Astrocyte (in vitro differentiated cells and primary cell): ENCODE measurements at places on chromosomes 13 and 19.
A peak's percentile ranks its signal among the peaks of the same experiment; 100 is the strongest.

GRCh38 chr13:90142251-90142650 is 1205.2 kb upstream of the MIR17HG start:
- DNase-seq, result no peak

- DNase-seq, result no peak
Observed at GRCh38 chr19:5113633-5114586, 145.0 kb downstream of the KDM4B start.

- DNase-seq, result peak; percentile 76
Observed at GRCh38 chr13:39942552-39943273, 287.3 kb downstream of the COG6 start.

DNA sequence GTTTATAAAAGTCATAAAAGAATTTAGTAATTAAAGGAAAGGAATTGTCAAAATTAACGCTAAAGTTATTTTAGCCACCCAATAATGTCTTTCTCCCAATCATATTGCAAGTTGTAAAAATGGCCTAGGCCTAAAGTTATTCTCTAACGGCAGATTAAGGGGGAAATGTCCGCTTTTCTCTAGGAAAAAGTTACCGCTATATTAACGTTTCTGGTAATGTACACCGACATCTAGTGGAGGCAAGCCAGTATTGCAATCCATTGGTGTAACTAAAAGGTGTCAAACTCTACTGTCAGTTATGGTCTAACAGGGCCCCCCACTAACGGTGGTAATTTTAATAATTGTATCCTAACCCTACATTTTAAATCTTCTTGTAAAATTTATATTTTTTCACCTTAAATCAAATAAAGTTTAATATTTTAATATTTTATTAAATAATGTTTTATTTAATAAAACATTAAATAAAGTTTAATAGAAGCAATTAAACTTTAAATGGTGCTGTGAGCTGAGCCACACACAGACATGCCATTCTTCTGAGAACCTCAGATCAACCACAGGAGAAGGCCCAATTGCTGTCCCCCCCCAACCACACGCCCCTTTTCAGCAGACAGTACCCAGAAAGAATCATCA is 35.9 kb upstream of the ZSCAN5A start:
- DNase-seq, result peak; percentile 11

DNA sequence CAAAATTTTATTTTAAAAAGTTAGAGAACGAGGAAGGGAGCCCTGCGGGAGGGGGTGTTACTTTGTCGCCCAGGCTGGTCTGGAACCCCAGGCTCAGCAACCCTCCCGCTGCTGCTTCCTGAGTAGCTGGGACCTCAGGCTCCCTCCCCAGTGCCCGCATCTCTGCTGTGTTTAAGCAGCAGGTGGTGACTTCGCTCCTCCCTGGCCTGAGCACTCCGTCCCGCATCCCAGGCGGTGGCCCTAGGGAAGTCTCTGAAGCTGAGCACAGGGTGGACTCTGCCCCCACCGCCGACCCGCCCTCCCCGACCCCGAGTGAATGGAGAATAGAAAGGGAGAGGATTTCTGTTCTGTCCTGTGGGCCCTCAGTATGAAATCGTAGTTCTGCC is 30.5 kb downstream of the ZNF701 start:
- no peak for DNase-seq

DNA sequence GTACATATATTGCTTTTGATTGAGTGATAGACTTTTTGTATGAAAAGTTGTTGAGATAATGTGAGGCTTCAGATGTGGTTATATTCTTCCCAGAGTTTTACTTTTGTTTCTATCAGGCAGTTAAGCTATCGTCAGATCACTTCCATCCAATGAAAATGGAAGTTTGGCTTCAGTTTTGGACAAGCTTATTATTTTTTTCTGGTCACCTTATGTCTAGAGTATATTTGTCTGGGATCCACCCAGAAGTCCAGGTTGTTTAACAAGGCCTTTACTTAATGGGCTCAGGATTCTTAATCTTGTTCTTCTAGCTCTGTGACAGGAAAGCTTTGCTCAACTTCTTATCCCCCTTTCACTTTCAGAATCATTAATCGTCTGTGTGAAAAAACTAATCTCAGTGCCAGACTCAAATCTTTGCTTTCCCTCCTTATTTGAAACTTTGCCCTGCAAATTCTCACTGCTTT is 150.9 kb downstream of the PDS5B start:
- DNase-seq, result peak; percentile 11

DNA sequence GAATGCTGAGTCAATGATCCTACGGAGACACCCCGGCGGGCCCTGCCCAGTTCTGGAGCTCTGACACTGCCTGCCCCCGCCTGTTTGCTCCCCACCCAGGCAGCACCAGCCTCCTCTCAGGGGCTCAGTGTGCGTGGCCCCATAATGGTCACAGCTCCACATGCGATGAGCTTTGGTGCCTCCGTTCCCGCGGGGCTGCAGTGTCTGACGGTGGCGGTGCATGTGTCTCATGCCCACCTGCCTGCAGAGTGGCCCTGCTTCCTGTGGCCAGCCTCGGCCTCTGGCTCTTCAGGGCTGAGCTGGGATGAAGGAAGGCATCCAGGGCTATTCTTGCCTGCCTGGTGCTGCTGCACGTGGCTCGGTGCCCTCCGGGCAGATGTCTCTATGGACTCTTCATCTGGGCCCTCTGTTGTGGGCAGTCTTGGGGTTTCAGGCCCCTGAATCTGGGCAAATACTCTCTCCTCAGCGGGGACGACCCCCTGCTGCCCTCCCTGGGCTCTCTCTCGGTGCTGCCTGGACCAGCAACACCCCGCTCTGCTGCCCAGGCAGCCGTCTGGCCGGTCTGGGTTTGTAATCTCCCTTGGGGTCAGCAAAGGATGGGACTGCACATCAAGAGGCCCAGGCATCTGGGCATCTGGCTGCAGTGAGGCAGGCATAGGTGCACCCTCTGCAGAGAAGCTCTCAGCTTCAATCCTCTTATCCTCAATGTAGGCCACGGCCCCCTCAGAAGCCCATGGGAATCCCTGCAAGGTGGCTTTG is 19.3 kb upstream of the TMEM255B start:
- DNase-seq, result no peak

- peak; percentile 89 for DNase-seq
Observed at GRCh38 chr13:28475916-28476725, 18.8 kb downstream of the FLT1 start.

DNA sequence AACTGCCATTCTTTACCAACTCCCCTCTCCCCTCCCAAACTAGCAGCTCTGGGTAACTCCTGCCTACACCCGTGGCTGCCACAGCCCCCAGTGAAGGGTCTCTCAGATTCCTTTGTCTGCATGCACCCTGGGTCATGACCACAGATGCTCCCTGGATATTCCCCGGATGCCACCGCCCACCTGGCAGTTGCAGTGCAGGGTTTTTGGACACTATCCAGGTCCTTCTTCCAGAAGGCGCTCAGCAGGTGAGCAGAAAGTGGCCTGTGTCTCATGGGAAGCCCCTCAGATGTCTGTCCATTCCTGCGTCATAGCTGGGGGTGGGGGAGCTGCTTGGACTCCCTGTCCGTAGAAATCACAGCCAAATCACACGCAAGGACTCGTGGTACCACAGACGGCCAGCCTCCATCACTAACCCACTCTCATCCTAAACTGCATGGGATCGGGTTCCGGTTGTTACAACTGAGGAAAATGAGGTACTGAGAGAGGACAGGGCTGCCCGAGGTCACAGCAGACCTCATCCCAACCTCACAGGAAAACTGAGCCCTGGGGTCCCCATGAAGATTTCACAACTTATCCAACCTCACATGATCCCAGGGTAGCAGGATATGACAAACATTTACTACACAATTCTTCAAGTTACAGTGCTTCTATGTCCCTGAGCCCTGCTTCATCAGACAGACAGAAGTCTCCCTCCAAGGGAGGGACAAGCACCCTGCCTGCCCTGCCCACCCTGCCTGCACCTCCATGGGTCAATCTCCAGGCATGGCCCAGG is 38.6 kb downstream of the ELL start:
- DNase-seq, result no peak

DNA sequence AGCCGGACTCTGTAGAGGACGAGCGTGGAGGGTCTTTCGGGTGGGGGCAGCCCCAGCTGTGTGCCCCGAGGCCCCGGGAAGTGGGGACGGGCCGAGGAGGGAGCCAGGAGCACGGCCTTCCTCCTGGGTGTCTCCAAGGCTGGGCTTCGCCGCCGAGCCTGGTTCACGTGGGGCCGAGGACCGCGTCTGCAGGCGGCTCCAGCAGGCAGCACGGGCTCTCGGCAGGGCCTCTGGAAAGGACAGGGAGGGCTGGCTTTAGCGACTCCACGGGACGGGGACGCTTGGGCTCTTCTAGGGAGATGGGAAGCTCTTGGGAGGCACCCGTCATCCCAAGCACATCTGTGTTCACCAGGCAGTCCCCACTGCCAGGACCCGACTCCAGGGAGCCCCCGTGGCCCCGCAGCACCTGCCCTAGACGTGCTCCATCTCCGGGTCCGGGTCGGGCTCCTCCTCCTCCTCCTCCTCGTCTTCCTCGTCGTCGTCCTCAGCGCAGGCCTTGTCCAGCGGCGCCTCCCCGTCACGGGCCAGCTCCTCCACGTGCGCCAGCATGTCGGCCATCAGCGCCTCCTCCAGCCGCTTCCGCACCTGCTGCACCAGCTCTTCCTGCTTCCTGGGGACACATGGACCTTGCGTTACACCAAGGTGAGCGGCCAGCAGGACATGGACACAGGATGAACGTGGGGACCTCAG is 9.9 kb upstream of the MEX3D start:
- DNase-seq, result no peak

DNA sequence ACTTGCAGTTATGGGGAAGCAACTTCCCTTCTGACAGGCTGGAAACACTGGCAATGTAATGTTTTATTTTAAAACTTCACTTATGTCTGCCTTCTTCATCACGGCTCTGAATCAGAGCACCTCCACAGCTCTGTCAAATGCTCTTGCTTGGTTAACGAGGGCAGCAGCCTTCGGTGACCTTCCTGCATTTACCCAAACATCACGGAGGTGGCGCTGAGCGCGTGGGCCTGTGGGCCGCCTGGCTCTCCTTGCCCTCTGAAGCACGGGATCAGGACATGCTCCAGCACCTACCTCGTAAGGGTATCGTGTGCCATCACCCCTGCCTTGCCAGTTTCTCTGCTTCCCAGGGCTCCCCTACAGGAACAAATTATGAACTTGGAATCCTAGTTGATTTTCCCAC is 310.0 kb downstream of the TEX29 start:
- no peak for DNase-seq

- no peak for DNase-seq
Observed at GRCh38 chr19:38727868-38728660, 16.2 kb downstream of the CAPN12 start.

DNA sequence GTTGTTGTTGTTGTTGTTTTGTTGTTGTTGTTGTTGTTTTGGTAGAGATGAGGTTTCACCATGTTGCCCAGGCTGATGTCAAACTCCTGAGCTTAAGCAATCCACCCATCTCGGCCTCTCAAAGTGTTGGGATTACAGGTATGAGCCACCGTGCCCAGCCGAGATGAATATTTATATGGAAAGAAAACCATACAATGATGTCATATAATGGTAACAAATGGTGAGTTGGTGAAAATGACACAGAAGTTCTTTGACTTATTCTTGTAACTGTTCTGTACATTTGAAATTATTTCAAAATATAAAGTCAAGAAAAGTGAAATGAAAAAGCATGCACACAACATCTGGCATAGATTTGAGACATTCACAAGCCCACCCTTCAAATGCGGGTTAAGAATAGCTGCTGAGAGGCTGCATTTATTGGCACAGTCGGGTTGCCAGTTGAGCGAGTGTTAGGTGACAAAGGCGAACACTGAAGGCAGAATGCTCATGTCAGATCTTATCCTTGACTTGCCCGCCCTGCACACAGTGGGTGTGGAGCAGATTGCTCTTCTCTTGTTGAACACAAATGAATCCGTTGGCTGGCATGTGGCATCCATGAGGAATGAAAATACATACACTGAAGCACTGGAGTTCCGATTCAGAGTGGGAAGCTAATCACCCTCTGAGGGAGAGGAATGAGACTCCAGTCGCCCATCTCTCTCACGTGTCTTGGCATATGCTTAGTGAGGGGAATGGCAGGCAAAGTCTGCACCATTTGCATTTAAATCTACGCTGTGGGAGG is 15.8 kb upstream of the UBE2S start:
- DNase-seq, result no peak

DNA sequence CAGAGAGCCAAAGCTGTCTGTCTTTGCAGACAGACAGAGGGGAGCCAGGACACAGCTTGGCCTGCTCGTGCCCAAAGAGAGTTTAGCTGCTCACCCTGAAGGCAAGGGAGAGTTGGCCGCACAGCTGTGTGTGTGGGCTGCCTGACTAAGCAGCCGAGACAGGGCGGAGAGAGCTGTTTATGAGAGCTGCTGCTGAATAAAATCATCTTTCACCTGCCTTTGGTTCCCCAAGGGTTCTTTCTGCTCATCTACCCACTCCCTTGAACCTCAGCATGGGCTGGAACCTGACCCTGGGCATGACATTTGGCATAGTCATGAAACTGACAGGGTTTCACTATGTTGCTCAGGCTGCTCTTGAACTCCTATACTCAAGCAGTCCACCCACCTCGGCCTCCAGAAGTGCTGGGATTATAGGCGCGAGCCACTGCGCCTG is 98.2 kb downstream of the RBM26 start:
- peak; percentile 23 for DNase-seq

DNA sequence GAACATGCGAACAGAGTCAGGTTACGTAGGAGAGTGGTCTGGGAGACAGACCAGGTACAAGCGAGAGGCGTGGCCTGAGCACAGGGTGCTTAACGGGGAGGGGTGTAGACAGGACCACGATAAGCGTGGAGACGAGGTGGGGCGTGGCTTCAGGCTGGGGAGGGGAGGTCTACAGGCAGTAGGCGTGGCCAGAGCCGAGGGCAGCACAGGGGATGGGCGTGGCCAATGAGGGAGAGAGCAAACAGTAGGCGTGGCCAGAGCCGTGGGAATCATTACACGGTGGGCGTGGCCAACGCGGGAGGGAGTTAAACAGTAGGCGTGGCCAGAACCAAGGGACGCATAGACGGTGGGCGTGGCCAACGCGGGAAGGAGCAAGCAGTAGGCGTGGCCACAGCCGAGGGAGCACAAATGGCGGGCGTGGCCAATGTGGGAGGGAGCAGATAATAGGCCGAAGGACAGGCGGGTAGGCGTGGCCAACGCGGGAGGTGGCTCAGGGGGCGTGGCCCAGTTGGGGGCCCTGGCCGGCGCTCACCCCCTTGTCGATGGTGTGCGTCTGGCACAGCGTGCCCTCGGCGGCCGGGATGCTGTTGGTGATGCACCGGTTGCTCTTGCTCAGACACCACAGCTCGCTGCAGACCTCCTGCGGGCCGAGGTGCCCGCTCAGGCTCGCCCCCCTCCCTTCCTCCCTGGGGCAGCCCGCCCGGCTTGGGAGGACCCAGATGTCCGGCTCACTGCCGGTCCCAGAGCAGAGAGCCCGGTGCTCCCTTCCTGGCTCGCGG is 15.2 kb upstream of the MYO1F start:
- DNase-seq, result peak; percentile 86

- DNase-seq, result peak; percentile 2
Observed at GRCh38 chr19:21202865-21203494, 61.1 kb downstream of the ZNF431 start.
